ENCODE measurements at places on chromosomes 2 and 18.

GRCh38 chr2:106041150-106041549 lies 153.0 kb downstream of the UXS1 start:
- no peak for DNase-seq

DNA sequence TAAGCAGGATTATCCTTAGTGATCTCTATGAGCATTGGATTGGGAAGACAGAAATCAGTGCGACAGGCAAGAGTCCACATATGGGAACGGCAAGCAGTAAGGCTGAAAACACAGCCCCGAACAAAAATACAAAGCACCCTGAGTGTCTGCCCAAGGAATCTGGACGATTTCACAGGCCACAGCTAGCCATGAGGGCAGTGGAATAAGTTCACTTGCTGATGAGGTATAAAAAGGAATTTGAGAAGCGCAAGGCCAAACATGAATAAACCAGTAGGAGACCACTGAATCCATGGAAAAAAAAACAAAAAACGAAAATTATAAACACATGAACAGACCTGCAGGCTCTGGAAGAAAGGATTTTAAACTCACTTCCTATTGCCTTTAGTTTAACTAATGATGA lies 24.3 kb downstream of the WDSUB1 start:
- DNase-seq, result no peak

DNA sequence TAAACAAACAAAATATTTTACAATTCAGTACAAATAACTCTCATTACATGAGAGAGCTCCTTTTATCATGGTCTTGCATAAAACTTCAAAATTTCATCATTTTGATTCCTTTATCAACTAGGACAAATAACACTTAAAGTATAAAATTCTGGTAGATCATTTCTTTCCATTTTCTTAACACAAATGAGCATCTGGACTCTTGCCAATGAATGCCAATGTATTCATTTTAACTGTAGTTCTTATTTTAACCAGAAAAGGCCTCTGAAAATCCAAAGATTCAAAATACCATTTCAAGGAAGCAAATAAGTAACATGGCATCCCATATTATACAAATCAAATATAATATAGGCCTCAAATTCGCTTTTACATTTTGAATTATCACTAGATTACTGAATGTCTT lies 13.8 kb upstream of the POU3F3 start:
- DNase-seq, result no peak

GRCh38 chr18:6079406-6079805 lies 184.1 kb upstream of the TMEM200C start:
- no peak for DNase-seq

DNA sequence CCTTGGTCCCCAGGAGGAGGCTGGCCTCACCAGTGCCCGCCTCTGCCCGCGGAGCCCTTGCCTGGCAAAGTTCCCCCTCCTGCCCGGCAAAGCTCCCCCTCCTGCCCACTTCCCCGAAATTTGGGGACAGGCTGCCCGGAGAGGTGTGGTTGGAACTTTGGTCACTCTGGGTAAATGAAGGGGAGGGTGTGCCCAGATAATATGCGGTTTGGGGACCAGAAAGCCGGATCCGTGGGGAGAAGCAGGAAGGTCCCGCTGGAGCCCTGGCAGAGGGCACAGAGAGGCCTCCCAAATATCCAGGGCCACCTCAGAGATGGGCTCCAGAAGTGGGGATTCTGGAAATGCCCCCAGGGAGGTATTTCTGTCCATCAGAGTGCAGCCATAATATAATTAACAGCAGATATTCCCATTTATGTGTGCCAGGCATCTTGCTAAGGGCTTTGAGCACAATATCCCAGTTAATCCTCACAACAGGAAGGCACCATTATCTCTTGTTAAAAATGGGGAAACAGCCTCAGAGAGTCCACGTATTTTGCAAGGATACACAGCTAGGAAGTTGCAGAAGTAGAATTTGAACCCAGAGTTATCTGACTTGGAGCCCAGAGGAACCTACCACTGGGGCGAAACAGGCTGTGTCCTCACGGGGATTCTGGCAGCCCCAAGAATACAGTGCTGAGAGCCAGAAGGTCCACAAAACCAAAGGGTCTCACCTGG lies 914 bp downstream of the STEAP3 start:
- no peak for DNase-seq

DNA sequence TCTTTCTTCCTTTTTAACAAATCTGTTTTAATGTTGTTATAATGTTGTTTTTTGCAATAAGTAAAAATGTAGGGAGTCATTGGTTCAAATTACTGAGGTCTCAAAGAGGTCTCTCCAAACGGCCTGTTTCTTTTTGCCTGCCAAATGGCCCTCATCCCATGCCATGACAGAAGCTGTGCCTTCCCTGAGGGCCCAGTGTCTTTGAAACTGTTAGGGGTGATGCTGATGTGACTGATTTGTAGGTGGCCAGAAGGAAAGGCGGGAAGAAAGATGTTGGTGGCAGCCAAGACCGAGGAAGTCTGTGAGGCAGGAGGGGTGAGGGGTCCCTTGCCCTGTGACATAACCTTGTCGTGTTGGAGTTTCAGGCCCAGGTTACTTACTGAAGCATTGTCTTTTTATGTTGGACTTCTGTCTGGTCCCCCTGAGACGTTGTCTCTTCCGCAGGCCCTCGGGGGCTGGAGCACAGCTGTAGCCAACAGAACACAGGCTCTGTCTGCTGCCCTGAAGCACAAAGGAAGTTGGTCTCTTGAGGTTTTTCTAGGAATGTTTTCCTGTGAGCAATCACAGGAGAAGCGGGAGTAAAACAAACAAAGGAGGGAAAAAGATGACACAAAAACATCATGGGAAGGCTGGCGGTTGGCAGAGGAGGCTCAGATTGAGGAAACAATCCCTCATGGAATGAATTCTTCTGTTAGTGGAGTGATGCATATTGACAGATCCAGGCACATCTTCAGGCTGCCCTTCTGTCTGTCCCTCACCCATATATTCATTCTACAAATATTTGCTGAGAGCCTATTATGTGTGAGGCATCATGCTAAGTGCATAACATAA lies 4.9 kb upstream of the ST3GAL5 start:
- DNase-seq, result no peak

DNA sequence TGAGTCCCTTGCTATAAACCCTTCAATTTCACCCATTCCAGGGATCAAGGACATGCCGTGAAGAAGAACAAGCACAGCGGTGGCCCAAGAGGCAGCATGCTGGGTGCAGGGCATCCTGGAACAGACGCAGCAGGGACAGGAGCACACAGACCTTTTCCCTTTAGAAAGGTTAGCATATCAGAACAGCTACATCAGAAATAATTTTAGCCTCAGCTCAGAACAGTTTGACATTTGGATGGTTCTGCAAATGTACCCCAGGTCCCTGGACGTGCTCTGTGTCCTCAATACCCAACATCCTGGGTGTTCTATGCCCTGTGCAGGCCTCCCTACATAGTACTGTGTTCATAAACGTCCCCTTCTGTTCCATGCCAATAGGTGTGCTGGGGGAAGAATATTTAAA lies 80.4 kb downstream of the MYOM1 start:
- no peak for DNase-seq
